ENCODE measurements at places on chromosomes 5 and 9.

GRCh38 chr5:116013207-116013785 lies 19.0 kb upstream of the ARL14EPL start:
- no peak for DNase-seq

- no peak for DNase-seq
Measured at GRCh38 chr9:124721109-124721906, 49.8 kb downstream of the NR6A1 start.

DNA sequence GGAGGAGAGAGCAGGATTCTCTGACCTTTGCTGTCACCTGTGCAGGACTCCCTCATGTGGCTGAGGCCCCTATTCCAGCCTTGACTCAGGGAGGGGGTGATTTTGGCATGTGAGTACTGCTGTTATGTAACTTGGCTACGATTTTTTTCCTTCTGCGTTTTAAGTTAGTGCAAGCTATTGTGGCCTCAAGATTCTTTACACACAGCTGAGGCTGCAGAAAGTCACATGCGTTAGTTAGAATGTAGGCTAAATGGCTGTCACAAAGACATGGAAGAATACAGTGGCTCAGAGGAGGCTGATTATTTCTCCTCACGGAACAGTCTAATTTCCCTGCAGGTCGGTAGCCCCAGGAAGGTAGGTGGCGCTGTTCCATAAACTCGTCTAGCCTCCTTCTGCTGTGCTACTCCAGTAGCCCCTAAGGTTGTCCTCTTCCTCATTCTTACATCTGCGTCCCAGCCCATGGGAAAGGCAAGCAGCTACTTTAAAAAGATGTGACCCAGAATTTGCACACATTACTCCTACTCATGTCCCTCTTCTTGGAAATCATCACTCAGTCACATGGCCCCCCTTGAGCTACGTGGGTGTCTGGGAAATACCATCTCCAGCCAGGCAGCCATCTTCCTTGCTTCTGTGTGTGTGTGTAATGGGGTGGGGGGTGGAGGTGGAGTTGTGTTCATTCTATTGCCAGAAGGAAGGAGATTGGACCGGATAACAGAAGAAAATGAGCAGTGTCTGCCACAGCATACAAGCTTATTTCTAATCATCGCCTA lies 486.6 kb downstream of the CCDC171 start:
- DNase-seq: no peak

DNA sequence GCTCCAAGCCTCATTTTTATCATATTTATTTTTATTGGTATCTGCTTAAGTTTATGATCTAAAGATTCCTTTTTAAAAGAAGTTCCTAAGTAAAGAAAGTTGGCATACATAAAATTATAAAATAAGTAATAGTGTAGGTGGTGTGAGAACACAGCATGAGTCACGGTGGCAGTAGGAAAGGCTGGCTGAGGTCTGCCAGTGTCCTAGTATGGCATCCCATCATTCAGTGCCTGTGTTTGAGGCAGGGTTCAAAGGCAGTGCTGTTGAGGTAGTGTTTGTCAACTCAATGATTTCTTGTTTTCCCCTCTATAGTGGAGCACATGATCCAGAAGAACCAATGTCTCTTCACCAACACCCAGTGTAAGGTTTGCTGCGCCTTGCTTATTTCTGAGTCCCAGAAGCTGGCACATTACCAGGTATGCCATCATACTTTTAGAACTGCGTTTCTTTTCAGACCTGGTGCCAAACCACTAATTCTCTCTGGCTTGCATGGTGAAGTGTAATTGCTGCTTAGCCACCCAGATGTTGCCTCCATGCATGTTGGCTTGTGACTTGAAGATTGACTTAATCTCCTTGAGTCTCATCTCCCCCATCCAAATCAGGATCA lies 18.4 kb downstream of the ZNF346 start:
- DNase-seq: no peak

DNA sequence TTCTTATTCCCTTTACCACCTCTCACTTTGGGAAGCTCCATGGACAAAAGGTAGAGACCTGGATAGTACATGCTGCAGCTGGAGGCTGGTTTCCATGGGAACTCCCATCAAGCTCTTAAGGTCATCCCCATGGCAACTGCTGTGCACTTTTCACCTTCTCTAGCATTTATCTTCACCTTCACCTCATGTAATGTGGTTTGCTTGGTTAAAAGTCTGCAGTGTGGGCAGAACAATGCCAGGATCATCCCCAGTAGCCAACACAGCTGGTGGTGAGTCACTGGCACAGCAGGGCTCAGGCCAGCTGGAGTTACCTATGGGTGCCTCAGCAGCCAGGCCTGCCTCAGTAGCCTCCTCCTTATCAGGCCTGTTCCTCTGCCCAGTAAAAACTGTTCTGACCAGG lies 210.5 kb downstream of the GRIA1 start:
- DNase-seq: no peak

- no peak for DNase-seq
Measured at GRCh38 chr5:59186623-59187022, 603.7 kb downstream of the RAB3C start.

DNA sequence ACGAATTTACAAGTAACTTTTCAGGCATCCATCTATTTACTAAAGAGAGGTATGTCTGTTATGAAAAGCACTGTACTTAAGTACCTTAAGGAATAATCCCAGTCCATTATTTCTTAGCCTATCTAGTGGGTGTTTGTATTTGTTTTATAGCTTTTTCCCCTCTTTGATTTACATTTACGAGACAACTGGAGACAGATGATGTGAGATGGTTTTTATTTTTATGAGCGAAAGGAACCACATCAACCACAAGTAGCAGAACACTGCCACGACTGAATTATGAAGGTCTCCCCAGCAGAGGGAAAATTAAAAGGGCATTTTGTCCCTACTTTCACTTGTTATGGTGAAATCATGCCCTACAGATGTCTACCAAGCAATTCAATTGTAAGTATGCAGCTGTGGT lies 357.8 kb downstream of the NFIB start:
- DNase-seq: no peak

DNA sequence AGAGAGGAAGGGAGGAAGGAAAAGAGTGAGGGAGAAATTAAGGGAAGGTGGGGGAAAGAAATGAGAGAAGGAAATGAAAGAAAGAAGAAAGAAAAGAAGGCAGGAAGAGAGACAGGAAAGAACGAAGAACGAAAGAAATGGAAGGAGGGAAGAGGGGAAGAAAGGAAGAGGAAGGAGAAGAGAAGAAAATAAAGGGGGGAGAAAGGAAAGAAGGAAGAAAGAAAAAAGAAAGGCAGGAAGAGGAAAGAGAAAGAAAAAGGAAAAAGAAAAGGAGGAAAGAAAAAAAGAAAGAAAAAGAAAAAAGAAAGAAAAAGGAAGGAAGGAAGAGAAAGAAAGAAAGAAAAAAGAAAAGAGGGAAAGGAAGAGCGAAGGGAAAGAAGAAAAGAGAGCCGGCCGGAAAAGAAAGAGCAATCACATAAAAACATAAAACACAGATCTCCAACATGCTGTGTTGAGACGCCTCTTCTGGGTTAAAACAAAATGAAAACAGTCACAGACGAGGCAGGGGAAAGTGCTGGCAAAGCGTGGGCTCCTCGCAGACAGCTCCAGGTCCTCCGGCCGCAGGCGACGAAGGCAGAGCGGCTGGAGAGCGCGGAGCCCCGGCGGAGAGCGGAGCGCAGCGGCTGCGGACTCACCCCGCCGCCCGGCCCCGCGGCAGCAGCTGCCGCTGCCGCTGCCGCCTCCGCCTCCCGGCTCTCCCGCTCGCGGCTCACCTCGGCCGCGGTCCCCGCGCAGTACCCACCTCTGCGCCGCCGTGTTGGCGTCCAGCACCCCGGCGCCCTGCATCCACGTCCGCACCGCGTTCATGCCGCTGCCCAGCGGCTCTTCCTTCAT lies 896 bp downstream of the EBF1 start:
- no peak for DNase-seq

- no peak for DNase-seq
Measured at GRCh38 chr5:2738156-2738699, 13.2 kb downstream of the IRX2 start.

DNA sequence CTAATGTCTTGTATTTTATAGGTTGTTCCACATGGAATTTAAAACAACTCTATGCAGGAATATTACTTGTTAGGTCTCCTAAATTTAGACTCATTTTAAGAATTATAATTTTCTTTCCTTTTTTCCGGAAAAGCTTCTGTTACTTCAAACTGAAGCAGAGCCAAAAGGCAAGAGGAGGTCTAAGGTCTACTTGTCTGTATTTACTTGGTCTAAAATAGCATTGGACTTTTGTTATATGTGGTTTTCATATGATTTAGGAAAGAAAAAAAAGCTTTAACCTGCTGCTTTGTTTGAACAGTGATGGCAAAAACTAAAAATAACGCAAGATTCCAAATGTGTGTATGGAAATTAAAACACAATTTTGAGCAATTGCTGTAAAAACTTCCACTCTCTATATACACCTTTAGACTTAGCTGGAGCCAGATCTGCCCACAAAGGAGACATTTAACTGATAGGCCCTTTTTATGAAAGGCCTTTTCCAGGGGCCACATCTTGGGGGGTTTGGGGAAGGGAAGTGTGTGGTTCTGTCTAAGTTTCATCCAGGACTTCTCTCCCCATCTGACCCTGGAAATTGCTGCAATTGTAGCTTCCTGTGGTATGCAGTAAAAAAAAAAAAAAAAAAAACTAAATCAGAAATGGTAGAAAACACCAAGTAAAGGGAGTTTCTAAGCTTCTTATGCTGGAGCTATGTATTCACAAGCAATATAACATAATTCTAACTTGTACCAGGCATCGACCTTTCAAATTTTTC lies 307.7 kb upstream of the MEF2C start:
- DNase-seq: no peak

- DNase-seq: no peak
Measured at GRCh38 chr5:166781737-166782136, 1509.7 kb upstream of the WWC1 start.

DNA sequence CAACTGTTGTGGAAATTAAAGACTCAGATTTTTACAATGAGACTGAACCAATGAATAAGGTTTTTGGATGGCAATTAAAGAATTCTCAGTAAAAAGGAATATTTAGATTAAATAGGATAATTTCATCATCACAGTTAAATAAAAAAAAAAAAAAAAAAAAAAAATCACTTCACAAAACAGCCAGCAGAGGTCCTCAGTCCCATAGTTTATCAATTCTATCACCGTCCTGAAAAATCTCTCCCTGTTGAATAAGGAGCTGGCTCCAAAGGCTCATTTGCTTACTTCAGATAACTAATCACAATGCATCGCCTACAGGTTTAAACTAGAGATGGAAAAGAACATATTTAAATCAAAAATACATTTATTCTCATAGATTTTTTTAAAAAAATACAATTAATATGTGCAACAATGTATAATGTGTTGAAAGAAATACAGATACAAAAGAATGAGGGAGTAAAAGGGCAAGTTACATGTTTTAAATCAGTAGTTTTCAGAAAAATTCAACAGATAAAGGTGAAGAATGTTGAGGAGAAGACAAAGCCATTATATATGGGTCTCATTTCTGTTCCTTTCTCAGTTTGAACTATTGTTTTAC lies 175.8 kb upstream of the CHD1 start:
- no peak for DNase-seq

DNA sequence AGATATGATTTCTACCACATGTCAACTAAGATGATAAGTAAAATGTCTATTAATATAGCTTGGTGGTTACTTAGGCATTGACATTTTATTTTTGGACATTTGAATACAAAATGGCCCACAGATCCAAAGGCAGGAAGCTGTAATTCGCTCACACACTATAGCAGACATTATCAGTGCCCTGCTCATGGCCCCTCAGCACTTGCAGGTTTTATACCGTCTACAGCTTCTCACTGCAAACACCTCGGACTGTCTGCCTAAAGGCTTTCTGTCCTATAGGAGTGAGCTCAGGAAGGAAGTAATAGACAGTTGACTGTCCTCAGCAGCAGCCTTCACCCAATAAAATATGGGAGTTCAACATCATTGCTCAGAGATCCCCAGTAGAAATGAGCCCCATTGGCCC lies 140.8 kb upstream of the RASA1 start:
- DNase-seq: no peak

- no peak for DNase-seq
Measured at GRCh38 chr5:38465061-38465460, 91.4 kb downstream of the LIFR start.

- no peak for DNase-seq
Measured at GRCh38 chr9:27377147-27377807, 80.3 kb upstream of the EQTN start.

- no peak for DNase-seq
Measured at GRCh38 chr5:149936044-149936699, 8.4 kb downstream of the PDE6A start.

DNA sequence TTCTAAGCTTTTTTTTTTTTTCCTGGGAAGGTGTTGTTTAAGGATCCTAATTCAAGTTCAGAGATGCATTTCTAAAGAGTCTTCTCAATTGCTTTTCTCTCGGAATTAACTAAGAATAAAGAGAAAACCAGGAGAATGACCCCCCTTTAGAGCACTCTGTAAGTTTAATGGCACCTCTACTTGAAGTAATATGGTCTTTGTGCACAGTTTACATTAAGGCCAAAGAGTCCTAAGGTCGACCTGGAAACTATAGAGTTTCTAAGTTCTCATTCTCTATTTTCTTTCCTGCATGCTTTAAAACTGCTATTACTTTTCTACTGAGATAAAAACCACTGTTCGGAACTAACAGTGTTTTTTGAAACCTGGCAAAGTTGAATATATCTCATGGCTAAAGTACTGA lies 923.1 kb upstream of the CDH10 start:
- no peak for DNase-seq

- peak; percentile 65 for DNase-seq
Measured at GRCh38 chr9:89622933-89623861, 18.4 kb downstream of the GADD45G start.

GRCh38 chr5:71892641-71893365 lies 173.7 kb downstream of the CARTPT start:
- DNase-seq: no peak

GRCh38 chr9:5846501-5846921 lies 13.6 kb upstream of the ERMP1 start:
- no peak for DNase-seq

GRCh38 chr5:83368319-83368718 lies 103.2 kb upstream of the VCAN start:
- no peak for DNase-seq

GRCh38 chr5:77893225-77893860 lies 117.2 kb upstream of the TBCA start:
- DNase-seq: peak; percentile 8

DNA sequence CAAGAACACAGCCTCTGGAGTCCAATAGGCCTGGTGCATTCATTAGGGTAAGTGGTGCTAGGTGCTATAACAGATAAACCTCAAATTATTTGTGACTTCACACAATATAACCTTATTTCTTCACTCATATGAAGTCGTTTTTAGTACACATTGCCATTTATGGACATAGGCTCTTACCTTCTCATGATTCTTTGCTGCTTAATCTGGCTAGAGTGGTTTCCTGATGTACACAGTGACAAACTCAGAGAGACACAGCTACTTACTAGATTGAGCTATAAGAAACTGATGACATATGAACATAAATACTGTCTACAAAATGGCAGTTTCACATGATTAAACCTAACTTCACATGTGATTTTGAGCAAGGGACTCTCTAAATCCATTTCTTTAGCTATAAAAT lies 14.2 kb upstream of the SUB1 start:
- no peak for DNase-seq

DNA sequence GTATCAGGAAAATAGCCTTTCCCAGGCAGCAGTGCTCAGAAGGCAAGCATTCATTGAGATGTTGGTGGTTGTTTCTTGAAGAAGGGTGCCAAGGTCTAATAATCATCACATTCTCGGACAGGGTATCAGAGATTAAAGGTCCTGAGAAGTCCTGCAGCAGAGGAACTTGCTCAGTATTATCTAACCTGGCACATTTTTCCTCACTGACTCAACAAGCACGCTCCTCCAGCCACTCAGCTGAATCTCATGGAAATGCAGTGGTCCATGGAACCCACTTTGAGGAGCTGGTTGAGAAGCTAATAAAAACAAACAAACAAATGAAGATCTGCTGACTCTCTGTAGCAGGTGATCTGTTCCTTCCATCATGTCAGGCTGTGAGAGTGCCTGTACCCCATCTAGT lies 35.3 kb upstream of the ICE1 start:
- no peak for DNase-seq

All from pancreas (tissue), 10 donors.